Dorsolateral prefrontal cortex (tissue), 122 donors: ENCODE measurements at places on chromosomes 6 and 20. TPM values are rescaled to one million over a fixed set of nuclear protein-coding genes. Genes with fewer than 3 reads are reported as not detected.

CITED2 gene
- 38.0 TPM for total RNA-seq

LINC00237 gene
- 0.57 TPM for total RNA-seq

ABHD16B gene
- total RNA-seq = not detected

PEX6 gene
- 28.6 TPM for total RNA-seq

HCRTR2 gene
- 0.78 TPM for total RNA-seq

RGL2 gene
- 65.6 TPM for total RNA-seq

BPIFA1 gene
- not detected for total RNA-seq

ETV7 gene
- 0.96 TPM for total RNA-seq

PHACTR3 gene
- total RNA-seq = 115 TPM

ESR1 gene
- total RNA-seq = 0.26 TPM

DNPH1 gene
- 38.1 TPM for total RNA-seq

HLA-F gene
- total RNA-seq = 23.8 TPM

IP6K3 gene
- 12.9 TPM for total RNA-seq

AHI1 gene
- 106 TPM for total RNA-seq

TMEM200A gene
- total RNA-seq = 3.8 TPM

SDHAF4 gene
- total RNA-seq = 16.5 TPM

EBF4 gene
- 19.6 TPM for total RNA-seq

SYNDIG1 gene
- 45.0 TPM for total RNA-seq

SPEF1 gene
- 3.5 TPM for total RNA-seq

TSPO2 gene
- total RNA-seq = not detected

ULBP3 gene
- 1.3 TPM for total RNA-seq

PRELID3B gene
- 25.2 TPM for total RNA-seq

FNDC1 gene
- total RNA-seq = 0.20 TPM

TMEM14A gene
- total RNA-seq = 77.1 TPM

TNNC2 gene
- 1.7 TPM for total RNA-seq

HS3ST5 gene
- total RNA-seq = 8.9 TPM

PSMB8 gene
- 17.8 TPM for total RNA-seq

CBFA2T2 gene
- total RNA-seq = 39.1 TPM

RRP36 gene
- 31.9 TPM for total RNA-seq

TPX2 gene
- 2.8 TPM for total RNA-seq

CALHM4 gene
- not detected for total RNA-seq

TP53TG5 gene
- 6.1 TPM for total RNA-seq

CST3 gene
- total RNA-seq = 1,189 TPM

VSX1 gene
- 4.6 TPM for total RNA-seq
